Glutamatergic neuron (in vitro differentiated cells): ENCODE measurements at places on chromosomes 7 and 10.

- DNase-seq: no peak
These were observed 37.2 kb upstream of the EPC1 start for GRCh38 chr10:32384171-32384570.

- no peak for DNase-seq
These were observed 94.2 kb downstream of the PRR15 start for GRCh38 chr7:29657856-29658255.

DNA sequence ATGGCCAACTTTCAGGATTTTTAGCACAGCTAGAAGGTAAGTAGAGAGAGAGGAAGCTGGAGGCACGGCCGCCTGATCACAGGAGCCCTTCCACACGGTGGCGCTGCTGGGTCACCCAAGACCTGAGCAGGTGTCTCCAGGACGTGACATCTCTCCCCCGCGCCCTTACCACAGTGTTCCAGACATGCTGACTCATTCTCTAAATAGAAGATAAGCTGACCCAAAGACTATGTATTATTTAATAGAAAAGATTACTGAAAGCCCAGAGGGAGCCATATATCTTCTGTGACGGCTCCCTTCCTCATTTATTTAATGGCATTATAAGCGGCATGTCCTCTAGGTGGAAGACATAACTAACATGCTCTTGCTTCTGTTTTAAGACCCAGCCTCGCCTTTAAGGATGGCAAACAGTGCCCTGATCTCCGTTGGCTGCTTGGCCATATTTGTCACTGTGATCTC, 26.0 kb upstream of the MALSU1 start:
- DNase-seq: peak; percentile 88

GRCh38 chr10:11473128-11473760, 138.2 kb downstream of the USP6NL start:
- DNase-seq: no peak

- DNase-seq: no peak
These were observed 228.3 kb downstream of the BUB3 start for GRCh38 chr10:123382491-123382890.

- DNase-seq: no peak
These were observed 6.2 kb downstream of the PYROXD2 start for GRCh38 chr10:98408799-98409198.

- no peak for DNase-seq
These were observed 19.0 kb downstream of the ADCYAP1R1 start for GRCh38 chr7:31070991-31071644.

- no peak for DNase-seq
These were observed 51.2 kb downstream of the PDK4 start for GRCh38 chr7:95545007-95545615.

DNA sequence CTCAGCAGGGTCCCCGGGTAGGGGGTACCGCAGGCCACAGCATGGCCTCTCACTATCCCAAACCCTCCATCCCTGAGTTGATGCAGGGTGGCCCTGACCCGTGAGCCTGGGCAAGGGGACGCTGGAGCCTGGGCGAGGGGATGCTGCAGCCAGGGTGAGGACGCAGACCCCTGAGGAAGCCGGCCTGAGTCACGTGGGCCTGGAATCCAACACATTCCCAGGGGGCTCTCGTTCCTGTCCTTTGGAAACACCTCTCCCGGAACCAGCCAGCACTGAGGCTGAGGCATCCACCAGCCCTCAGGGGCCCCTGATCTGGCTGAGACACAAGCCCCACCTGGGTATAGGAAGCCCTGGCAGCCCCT, 61.5 kb upstream of the NKX6-2 start:
- no peak for DNase-seq

DNA sequence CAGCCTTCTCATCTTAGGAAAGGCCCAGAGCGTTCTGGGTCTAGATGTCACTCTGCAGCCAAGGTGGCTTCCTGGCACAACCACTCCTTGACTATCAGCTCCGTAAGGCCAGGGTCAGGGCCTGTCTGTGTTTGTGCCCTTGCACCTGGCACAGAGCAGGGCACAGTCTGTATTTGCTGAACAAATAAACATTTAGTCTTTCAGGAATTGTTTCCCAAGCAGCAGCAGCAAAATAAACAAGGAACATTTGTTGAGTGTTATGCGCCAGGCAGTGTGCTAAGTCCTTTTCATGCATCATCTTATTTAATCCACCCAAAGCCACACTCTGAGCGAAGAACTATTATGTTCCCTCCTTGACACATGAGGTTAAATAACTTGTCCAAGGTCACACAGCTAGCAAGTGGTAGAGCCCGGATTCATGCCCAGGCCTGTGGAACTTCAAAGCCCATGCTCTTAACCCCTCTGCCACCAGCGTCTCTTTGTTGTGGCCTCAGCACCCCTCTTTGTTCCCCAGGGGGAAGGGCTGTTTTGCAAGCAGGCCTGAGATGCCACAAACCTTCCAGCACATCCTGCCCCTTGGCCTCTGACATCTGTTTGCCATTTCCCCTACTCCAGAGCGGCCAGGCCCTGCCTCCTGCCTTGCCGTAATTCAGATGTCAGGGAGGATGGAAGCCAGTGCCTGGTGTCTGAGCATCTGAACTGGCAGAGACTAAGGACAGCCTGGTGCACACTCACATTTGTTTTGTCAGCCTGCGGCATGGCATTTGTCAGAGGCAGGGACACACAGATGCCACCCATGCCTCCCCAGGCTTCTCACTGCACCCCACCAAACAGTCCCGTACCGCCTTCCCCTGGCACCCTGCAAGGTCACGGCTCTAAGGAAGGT, 325.8 kb upstream of the ZMIZ1 start:
- DNase-seq: no peak

DNA sequence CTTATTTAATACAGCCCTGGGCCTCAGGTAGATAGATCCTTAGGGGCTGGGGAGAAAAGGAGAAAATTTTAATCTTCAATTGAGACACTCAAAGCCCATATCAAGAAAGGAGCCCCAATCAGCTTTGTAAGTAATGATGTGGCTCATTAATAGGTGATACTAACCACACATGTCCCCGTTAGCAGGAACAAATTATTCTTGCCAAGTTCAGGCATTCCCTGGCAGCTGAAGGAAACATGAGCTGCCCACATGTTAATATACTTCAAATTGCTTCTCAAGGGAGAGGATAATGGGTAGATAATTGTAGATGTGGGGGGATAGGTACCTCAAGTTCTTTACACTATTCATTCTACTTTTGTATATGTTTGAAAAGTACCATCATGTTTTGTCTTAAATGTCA, 14.5 kb downstream of the IFIT5 start:
- no peak for DNase-seq

GRCh38 chr7:17444673-17445072, 146.2 kb downstream of the AHR start:
- DNase-seq: no peak

DNA sequence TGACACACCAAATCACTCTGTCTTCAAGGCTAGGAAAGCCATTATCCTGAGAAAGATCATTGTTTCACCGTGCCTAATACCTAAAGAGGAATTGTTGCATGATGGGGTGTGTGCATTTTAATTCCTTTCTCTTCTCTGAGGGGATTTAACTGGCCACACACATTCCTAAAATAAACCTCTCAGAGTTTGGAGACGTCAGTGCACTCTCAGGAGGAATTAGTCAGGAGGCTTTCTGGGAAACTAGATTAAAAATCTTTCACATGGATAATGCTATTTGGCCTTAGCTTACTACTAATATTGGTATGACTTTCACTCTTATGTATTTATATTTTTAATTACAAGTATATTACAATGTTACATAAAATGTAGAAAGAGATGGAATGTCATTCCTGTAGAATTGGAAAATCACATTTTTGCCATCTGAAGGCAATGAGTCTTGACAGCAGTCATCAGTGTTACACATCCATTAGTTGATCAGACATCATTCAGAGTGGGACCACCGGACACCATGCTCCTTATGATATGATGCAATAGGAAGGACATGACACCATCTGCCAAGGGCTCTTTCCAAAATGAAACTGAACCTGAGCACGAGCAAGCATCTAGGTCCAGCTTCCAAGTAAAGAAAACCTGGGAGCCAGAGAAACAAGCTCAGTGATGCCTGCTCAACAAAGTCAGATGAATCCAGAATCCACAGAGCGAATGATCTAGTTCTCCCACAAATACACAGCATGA, 43.1 kb upstream of the TMEM273 start:
- DNase-seq: no peak

- DNase-seq: no peak
These were observed 26.6 kb downstream of the PHTF2 start for GRCh38 chr7:77825131-77825530.

- no peak for DNase-seq
These were observed 92.3 kb upstream of the TMEM168 start for GRCh38 chr7:112882511-112882910.

DNA sequence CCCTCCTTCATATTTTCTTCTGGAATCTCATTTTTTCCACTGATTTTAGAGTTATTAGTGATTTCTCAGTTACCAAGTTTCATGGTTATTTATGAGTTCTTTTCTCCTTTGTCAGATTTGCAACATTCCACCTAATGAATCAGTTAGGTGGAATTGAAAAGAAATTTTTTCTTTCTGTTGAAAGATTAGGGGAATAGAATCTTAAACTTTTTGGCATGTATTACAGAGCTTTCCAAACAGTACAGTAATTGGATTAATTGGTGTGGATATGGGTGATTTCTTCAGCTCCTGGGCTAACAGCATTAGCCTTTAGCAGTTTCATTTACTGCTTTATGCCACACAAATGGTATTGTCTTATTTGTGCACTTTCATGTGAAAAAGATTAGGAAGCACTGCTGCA, 17.0 kb downstream of the STAM start:
- no peak for DNase-seq

- DNase-seq: no peak
These were observed 16.2 kb downstream of the RPS24 start for GRCh38 chr10:78049851-78050250.

- no peak for DNase-seq
These were observed 1.8 kb downstream of the ADRA2A start for GRCh38 chr10:111078505-111079185.

DNA sequence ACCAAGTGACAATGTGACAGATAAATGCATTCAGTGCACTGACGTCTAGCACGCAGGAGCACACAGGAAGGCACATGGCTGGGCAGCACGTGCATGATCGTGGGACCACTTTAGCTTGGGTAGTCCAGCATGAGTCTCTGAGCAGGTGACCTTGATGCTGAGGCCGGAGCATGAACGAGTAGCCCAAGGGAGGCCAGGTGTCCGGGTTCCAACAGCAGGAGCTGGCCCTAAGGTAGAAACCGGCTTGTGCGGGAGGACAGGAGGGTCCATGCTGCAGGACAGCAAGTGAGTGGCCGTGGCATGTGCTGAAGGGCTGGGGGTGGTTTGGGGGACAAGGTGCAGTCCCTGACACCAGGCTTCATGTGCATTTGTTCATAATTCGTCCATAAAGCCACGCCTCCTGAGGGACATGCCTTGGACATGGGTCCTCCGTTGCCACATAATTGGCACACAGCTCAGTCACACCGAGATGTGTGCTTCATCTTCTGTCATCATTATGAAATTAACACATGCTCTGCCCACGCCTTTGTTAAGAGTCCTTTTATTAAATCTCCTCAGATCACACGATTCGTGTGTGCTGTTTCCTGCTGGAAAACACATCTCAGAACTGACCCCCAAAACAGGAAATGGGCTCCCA, 3.1 kb upstream of the STK32C start:
- no peak for DNase-seq

DNA sequence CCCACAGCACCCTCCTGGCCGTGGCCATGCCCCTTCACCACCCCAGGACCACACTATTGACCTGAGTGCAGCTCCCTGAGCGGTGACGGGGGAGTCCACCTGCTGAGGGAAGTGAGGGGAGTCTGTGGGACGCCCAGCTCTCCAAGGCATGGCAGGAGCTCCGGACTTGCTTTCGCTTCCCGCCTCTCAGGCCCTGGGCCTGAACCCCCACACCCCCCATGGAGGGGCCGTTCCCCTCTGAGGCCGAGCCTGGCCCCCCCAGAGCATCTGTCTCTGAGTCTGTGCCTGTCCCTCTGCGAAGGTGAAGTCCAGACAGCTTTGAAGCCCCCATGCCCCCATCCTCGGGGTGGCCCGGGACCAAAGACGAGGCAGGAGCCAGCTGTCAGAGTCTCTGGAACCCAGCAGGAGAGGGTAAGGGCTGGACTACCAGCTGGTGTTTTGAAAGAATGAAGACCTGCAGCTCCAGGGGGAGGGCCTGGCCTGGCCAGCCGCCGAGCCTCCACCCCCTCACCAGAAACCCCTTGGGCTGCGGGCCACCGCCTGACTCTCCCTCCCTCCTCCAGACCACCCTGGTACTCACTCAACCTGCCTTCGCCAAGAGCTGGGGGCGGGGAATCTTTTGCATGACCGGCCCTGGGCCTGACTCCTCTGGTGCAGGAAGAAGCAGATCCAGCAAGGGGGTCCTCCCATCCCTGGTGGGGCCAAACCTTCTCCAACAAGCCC, 114.0 kb downstream of the PDGFA start:
- no peak for DNase-seq

DNA sequence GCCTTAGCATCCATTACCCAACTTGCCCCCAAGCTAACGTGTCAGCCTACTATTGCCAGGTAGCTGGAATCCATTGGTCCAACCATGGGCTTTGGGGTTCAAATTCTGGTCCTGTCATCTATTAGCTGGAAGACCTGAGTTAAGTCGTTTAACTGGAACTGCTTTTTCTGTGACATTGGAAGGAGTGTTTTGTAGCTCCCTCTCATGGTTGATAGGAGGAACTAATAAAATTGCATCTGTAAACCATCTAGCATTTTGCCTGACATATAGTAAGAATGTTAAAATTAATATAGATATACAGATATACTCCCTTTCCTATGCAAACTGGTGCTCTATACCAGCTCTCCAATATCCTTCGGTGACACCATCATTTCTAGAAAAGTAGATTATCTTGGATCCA, 23.8 kb upstream of the SLF2 start:
- DNase-seq: no peak

DNA sequence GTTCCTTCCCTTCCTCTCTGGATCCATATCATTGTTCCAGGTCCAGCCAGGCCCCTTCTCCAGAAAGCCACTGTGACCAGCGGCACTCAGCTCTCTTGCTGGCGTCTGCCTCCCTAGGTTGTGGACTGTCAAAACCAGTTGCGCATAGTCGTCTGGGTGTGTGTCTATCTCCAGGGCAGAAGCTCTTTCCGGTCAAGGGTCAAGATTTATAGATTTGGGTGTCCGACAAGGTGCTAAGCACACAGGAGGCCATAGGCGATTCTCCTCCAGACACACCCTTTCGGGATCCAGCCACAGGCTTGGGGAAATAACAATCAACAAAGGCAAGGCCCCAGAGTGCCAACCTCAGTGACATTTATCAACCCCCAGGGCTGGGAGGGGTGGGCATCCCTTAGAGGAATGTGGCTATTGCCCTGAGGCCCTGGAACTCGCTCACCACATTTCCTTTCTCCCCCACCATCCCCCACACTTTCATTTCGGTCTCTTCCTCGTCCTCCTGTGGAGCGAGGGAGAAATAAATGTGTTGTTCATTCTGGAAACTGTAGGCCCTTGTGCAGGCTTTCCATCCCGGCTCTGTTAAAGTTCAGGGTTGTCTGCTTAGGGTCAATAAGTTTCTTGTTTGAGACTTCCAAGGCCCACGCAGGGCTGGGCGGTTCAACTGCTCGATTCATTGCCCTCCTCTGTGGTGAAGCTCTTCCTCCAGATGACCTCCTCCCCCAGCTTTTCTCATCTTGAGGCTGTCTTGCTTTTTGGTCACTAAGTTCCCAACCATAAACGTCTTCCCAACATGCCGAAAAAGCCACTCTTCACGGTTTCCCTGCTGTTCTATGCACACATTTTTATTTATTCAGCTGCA, 57.9 kb downstream of the AFAP1L2 start:
- no peak for DNase-seq
